ENCODE measurements at places on chromosomes 7 and 10.

- DNase-seq, result no peak
These were observed 2.3 kb downstream of the ZC3HAV1L start for GRCh38 chr7:139033346-139034114.

GRCh38 chr7:139648941-139649425 is 125.5 kb downstream of the CLEC2L start:
- DNase-seq, result no peak

GRCh38 chr7:44282601-44283171 is 42.7 kb downstream of the CAMK2B start:
- no peak for DNase-seq

GRCh38 chr7:40165216-40165615 is 30.4 kb downstream of the SUGCT start:
- DNase-seq, result no peak

DNA sequence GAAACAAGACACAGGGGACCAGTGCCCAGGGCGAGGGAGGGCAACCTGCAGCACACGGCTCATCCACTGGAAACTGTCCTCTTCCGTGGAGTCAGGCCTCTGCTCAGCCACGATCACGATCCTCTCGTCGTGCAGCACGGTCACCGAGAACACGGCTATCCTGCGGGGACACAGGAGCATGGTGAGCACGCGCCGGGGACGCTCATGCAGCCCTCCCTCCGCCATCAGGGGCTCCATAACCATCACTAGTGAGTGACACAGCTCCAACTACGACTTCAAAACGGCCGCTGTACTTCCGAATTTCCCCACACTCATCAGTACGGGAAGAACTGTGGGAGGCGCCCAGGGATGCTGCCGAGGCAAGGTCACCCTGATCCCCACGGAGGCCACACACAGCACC is 227.9 kb downstream of the ZMYND11 start:
- DNase-seq, result no peak

DNA sequence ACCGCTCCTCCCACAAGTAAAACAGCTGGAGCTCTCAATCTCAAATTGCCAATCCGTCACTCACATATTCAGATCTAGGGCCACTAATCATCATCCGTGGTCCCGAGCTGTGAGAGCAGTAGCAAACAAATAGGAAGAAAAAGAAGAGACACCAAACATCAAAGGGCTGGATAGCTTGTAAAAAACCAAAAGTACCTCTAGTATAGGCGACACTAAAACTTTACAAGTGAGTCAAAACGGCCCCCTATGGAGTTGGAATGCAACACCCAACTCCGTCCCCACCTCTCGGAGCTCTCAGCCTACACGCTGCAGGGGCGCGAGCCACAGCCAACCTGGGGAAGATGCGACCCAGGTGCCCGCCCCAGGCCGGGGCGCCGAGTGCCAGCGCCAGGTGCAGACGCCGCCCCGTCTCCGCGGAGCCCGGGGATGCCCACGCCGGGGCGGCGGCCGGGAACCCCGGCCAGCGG is 581 bp downstream of the FAM3C start:
- DNase-seq, result peak; percentile 29

DNA sequence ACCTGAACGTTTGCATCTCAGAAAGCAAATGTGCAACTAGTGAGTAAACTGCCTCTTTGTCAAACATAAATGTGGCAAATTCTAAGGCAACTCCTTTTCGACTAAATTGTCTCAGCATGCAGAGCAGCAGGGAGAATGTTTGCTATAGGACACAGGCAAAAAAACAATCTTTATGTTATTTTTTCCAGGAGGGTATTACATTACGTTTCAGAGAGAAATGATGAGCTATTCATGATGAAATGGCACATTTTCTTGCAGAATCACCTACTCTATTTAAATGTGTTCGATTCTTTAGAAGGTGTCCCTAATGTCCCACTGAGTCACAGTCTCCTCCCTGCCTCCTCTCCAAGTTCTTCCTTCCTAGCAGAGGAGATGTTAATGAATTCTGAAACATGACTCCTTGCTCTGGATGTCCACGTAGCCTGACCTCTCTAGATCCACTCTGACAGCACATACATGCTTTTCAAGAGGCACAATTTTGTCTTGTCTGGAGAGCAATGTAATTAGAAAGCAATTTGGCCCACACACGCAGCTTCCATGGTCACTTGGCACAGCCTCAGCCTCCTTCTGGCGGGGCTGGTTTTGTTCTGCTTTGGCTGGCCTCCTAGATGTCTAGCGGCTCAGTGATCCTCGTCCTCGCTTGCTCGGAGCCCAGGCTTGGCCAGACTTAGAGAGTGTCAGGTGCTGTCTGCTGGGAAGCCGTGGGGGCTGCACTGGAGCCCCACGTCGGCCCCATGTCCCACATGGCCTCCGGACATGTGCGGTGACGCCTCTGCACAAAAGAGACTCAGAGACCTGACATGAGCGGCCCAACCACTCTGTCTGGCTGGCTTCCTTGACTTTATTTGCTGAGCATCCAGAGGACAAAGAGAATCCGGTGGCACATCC is 125.7 kb upstream of the ZNF438 start:
- no peak for DNase-seq
